ENCODE measurements at places on chromosomes 5 and 9.

DNA sequence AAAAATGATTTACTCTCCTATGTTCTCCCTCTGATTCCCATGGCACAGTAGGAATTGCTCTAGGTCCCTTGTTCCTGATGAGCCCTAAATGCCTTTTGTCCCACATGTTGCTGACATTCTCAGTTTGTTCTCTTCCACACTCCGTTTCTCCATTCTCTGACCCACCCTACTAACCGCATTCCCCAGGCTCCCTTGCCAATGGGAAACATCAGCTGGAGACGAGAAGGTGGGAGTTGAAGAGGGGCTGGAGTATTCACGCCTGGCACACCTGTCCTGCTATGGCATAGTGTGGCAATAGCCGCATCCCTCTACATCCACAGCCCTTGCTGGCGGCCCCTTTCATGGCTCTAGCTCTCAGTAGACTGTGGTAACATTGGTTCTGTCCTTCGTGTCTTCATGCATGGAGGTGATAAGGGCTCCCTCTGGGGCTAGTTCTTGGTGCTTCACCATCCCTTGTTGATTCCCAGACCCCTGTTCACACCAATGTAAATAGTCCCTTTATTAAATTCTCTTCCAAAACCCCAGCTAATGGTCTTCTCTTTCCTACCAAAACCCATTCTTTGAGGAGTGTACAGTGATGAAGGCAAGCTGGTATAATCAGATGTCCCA lies 16.4 kb upstream of the ARL15 start:
- no peak for DNase-seq

- DNase-seq, result peak; percentile 77
Observed at GRCh38 chr5:125446986-125447385, 700.5 kb upstream of the ZNF608 start.

DNA sequence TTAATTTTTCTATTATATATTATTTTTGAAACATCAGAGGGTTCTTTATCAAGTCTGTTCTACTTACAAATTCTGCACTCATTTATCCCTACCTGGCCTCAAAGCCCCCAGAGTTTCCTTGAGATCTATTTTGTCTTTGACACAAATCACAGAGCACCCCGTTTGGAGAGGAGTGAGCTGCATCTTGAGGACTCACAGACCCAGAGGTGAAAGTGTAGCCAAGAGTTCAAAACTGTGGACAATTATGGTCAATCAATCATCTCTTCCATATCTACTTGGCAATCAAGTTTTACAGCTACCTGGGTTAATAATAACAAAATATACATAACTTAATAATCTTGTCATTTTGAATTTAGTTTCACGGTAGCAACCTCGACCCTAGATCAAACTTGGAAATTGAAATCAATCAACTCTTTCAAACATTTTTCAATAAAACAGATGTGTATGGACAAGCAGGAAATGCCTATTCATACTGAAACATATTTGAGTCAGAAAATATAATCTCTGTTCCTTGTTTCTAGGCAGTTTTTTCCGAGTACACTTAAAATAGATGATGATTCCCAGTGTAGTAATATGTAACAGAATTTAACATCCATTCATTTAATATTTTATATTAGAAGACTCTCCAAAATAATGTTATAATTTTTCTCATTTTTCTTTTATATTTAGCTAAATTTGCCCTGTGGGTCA lies 13.7 kb upstream of the SYK start:
- no peak for DNase-seq

- DNase-seq, result peak; percentile 10
Observed at GRCh38 chr5:30505014-30505886, 688.2 kb upstream of the CDH6 start.

GRCh38 chr5:87560528-87560927 lies 147.8 kb upstream of the CCNH start:
- DNase-seq, result no peak

DNA sequence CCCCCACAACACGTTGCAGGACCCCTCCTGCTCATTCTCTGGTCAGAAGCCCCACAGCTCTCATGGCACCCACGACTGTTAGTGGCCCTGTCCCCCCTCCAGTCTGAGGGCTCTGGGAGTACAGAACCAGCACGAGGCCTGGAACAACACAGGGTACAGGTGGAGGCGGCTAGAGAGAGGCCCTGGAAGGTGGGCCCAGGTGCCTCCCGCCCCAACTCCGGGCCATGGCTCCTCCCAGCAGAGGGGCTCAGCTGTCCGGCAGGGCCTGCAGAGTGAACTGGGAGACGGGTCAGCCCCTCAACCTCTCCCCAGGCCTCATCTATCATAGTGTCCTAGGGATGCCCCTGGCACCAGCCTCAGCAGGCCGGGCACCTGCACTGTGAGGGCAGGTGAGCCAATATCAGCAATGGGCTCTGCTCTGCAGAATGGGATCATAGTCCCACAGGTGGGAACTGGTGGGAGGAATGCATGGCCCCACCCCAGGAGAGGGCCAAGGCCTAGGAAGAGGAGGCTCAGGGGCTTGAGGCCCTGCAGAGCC lies 58.6 kb downstream of the BARX1 start:
- no peak for DNase-seq

DNA sequence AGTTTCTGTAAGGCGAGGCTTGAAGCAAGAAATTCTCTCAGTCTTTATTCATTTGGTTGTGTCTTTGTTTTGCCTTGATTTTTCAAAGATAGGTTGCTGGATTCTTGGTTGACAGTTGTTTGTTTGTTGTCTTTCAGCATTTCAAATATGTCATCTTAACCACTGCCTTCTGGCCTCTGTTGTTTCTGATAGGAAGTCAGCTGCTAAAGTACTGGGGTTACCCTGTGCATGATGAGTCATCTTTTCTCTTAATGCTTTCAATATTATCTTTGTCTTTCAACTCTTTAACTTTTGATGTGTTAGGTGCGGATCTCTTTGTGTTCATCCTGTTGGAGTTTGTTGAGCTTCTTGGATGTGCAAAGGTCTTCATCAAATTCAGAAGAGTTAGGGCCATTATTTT lies 1571.3 kb downstream of the MAT2B start:
- no peak for DNase-seq

DNA sequence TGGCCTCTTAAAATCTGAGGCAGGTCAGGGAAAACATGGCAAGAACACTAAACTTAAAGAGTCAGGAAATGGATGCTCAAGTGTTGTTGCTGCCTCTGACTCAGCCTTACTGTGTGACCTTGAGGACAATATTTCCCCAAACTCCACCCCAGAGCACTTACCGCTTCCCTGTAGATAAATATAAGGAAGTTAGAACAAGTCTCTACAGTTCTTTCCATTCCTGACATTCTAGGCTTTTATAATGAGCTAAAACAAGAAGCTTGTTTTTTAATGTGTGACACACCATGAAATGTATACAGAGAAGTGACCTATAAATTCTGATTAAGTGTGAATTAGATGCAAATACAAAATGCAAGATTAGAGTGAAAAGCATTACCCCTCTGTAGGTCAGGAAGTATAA lies 129.3 kb downstream of the GRIA1 start:
- DNase-seq, result peak; percentile 69

GRCh38 chr5:37727238-37727637 lies 112.6 kb downstream of the GDNF start:
- DNase-seq, result no peak

GRCh38 chr9:128770286-128771030 lies 1.3 kb downstream of the ZER1 start:
- DNase-seq, result no peak

DNA sequence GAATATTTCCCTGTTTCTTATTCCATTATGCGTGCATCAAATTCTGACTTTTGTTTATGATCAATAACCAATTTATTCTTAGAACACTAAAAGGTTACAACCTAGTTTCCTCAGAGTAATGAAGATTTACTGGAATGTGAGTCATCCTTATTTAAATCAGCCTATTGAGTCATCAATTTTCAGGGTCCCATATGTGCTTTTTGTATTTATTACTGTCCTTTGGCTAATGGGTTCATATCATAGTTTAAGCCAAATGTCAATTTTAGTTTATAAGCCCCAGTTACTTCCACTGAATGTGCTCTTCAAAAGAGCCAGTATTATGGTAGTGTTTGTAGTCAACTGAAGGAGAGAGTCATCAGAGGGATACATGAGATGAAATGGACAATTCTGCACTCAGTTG lies 359.2 kb downstream of the PRR16 start:
- peak; percentile 28 for DNase-seq

- DNase-seq, result peak; percentile 92
Observed at GRCh38 chr5:13567819-13568218, 376.7 kb downstream of the DNAH5 start.

DNA sequence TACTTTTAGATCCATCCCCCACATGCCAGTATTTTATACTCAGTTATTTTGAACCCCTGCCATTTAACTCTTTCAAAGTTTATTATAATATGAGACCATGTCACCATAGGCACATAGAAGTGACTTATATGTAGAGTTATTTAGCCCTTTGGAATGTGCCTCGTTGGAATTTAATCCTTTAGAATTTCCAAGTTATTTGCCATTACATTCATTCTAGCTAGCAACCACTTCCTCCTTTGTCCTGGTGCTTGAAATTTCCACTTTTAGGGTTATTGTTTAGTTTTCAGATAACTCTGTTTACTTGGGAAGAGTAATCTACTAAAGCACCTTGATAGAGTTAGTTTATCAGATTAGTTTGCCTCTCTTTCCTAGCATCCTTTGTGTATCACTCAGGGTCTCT lies 82.8 kb upstream of the TLE1 start:
- DNase-seq, result peak; percentile 72

GRCh38 chr5:154756009-154756867 lies 1.1 kb downstream of the LARP1 start:
- peak; percentile 25 for DNase-seq

GRCh38 chr5:124136609-124137008 lies 609.8 kb downstream of the ZNF608 start:
- no peak for DNase-seq

DNA sequence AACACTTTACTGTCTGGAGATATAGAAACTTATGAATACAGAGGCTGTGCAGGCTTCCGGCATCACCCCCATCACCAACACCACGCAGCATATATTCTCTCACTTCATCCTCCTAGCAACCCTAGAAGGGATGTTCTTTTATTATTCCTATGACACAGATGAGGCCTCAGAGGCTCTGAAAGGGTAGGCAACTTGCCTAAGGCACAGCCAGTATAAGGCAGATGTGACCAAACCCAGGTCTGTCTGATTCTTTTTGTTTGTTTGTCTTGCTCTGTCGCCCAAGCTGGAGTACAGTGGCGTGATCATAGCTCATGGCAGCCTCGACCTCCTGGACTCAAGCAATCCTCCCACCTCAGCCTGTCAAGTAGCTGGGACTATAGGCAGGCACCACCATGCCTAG lies 22.8 kb upstream of the CORO2A start:
- no peak for DNase-seq

GRCh38 chr9:100730086-100730485 lies 152.2 kb downstream of the CAVIN4 start:
- no peak for DNase-seq

DNA sequence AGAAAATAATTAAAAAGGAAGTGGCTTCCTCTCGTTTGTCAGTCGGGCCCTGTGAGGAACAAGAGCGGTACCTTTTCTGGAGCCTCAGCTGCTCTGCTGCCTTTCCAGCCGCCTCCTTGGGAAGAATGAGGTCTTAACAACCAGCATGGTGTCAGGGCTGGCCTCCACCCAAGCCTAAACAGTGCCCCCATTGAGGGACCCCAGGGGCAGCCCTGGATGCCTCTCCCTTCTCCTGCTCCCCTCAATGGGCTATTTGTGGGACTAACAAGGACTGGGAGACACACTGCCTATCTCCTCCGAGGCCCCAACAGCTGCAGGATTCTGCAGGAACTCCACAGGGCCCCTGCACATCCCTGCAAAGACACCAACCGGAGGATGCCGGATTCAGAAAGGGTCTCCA lies 155.4 kb upstream of the MAP3K1 start:
- DNase-seq, result no peak

- DNase-seq, result no peak
Observed at GRCh38 chr5:56827049-56827448, 11.7 kb downstream of the MAP3K1 start.

GRCh38 chr9:3308609-3309008 lies 217.2 kb downstream of the RFX3 start:
- DNase-seq, result no peak

- DNase-seq, result peak; percentile 58
Observed at GRCh38 chr9:6414247-6414641, 1.2 kb downstream of the UHRF2 start.

DNA sequence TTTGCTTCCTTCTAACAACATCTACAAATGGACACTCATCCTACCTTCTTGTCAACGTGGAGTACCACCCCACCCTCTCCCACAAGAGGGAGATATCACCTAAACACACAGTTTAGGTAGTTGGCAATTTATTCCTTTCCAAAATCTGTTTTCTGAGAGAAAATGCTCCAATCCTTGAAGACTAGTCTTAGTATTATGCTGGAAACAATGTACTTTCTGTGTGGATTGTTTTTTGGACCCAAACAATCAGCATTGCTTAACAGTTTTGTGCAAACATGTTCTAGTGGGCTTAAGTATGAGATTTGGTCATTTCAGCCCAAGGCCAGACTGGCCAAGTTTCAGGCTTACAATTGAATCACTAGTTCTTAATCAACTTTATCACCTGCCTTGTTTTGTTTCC lies 359.1 kb downstream of the ARHGEF28 start:
- DNase-seq, result peak; percentile 25

DNA sequence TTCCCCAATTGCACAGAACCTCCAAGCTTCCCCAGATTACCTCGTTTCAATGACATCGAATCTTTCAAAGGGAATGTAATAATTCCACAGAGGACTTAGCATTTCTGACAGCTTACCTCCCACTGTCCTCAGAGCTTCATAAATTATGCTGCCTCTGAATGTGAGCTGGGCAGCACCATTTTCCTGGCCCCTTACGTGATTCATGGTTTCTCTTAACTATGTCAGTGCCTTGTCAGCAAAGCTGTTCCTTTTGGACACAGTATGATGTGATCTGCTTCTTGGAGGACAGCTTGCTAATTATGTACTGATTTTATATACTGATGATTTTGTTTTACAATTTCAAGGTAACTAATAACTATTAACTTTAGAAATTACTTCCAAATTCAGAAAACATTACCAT lies 27.7 kb upstream of the SSBP2 start:
- DNase-seq, result peak; percentile 45

DNA sequence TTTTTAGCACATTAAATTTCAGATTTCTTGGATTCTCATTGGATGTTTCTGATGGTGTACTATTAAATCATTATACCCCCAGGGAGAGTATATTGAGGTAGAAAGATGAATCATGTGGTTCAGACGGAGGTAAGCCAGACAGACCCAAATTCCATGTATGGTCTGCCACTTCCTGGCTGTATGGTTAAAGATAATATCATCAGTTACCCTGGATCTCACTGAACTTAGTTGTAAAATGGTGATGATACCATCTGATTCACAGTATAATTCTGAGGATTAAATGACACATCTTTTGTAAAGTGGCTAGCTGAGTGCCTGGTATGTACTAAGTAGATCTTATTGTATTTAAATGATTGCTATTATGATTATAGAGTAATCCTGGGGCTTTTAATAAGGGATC lies 9.3 kb downstream of the SLC27A6 start:
- DNase-seq, result no peak

Measured in EL (cell line).